ENCODE measurements at places on chromosomes 2 and 18. TPM values are rescaled to one million over a fixed set of nuclear protein-coding genes. Genes with fewer than 3 reads are reported as not detected.

MRO gene
- not detected for polyA plus RNA-seq

CTIF gene
- polyA plus RNA-seq, result 57.0 TPM

TDRD15 gene
- polyA plus RNA-seq, result not detected

CCNYL1 gene
- 5.7 TPM for polyA plus RNA-seq

CD226 gene
- polyA plus RNA-seq, result 0.07 TPM

GMCL1 gene
- 2.3 TPM for polyA plus RNA-seq

GRCh38 chr2:188607501-188607900, 315.8 kb downstream of the GULP1 start:
- peaks cover 8% of the 10 kb centered on the region for H3K4me1 ChIP-seq
- no peak for DNase-seq
- no peak overlapping the region for H3K4me3 ChIP-seq
- no peaks in the 10 kb centered on the region for H3K27me3 ChIP-seq
- H3K27ac ChIP-seq, result no peak overlapping the region
- H3K36me3 ChIP-seq, result no peaks in the 10 kb centered on the region

DNA sequence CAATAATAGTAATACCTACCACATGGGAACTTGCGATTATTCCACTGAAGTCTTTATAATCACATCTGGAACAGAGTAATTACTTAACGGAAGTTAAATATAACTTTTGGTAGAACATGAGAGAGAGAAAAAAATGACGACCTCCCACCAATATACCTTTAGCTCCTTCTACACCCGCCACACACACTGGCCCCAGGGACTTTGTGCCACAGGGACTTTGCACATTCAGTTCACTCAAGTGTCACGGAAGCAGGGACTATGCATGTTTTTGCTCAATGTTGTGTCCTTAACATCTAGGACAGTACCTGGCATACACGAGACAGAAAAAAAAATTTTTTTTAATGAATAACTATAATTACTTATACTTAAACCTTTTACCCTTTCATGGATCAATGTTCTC, 4.0 kb downstream of the GPR155 start:
- no peaks in the 10 kb centered on the region for H3K27me3 ChIP-seq
- no peak for DNase-seq
- H3K4me3 ChIP-seq, result no peak overlapping the region

GRCh38 chr2:190506666-190507065, 27.9 kb downstream of the NEMP2 start:
- no peak for DNase-seq
- H3K27ac ChIP-seq, result no peak overlapping the region
- no peaks in the 10 kb centered on the region for H3K27me3 ChIP-seq

- no peaks in the 10 kb centered on the region for H3K27me3 ChIP-seq
- no peak overlapping the region for H3K4me3 ChIP-seq
Observed at GRCh38 chr18:47901624-47902362, 28.7 kb downstream of the SMAD2 start.

DNA sequence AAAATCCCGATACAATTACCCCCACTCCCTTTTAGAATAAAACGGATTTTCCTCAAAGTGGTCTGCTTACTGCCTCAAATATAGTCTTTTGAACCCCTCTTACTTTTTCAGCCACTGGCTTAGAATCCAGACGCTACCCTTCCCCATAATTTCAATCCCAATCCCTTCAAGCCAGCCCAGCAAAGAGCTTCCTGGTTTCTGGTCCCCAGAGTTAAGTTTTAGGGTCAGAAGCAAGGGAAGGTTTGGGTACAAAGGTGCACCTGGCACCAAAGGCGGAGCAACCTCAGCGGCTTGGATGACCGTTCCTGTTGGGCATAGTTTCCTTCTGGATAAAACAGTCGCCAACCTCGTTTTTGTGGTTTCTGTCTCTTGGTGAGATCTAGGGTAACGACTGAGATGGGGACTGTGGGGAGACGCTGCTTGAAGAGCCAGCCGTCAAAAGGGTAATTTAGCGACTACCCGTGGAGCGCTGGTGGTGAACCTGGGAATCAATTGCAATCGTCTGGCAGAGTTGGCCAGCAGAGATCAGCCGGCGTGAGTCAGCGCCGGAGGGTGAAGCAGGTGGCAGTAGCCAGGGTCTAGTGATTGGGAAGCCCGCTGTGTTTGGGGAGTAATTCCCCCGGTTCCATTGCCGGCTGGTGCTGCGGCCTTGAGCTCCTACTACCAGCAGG, 1.6 kb downstream of the FEV start:
- no peak overlapping the region for H3K4me3 ChIP-seq
- H3K27ac ChIP-seq, result no peak overlapping the region
- DNase-seq, result no peak
- peaks cover 78% of the 10 kb centered on the region for H3K27me3 ChIP-seq
- H3K36me3 ChIP-seq, result no peaks in the 10 kb centered on the region
- 0 out of 2 replicates have a peak, but pooled peaks cover 2% of the 10 kb centered on the region for H3K4me1 ChIP-seq

GRCh38 chr18:2846636-2847316, at the start of gene EMILIN2:
TSS of gene EMILIN2 (plus strand) at chr18:2847006. CDS start at chr18:2847189, 183 bp downstream.
- H3K36me3 ChIP-seq, result no peaks in the 10 kb centered on the region
- H3K27me3 ChIP-seq, result peaks cover 75% of the 10 kb centered on the region
- H3K4me1 ChIP-seq, result peaks cover 2% of the 10 kb centered on the region
- H3K4me3 ChIP-seq, result peak within 1 kb of the TSS; percentile 43
- no peak within 1 kb of the TSS for H3K27ac ChIP-seq

DNA sequence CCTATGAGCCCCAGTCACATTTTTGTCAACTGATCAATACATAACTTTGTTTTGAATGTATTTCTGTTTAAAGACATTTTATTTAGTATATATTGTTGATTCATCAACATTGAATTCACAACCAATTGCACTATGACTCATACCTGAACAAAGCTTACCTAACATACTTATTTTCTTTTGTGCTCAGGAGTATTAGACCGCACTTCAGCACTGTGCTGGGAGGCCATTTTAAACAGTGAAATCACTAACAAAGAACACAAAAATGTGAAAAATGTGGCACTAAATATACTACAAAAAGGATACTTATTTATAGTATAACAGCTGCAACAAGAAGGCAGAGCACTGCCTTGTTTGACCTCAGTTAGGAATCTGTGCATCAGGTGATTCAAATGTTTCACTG, 12.4 kb upstream of the IFIH1 start:
- H3K27ac ChIP-seq, result no peak overlapping the region
- no peak for DNase-seq
- H3K4me1 ChIP-seq, result no peaks in the 10 kb centered on the region
- no peaks in the 10 kb centered on the region for H3K27me3 ChIP-seq

GRCh38 chr2:103293742-103294077, 531.9 kb downstream of the TMEM182 start:
- no peak overlapping the region for H3K27ac ChIP-seq
- H3K4me1 ChIP-seq, result no peaks in the 10 kb centered on the region
- H3K36me3 ChIP-seq, result no peaks in the 10 kb centered on the region
- no peak overlapping the region for H3K4me3 ChIP-seq
- no peaks in the 10 kb centered on the region for H3K27me3 ChIP-seq

All from IMR-90 (cell line).